Ascending aorta (tissue), 2 donors: ENCODE measurements at places on chromosomes 7 and 10.

DNA sequence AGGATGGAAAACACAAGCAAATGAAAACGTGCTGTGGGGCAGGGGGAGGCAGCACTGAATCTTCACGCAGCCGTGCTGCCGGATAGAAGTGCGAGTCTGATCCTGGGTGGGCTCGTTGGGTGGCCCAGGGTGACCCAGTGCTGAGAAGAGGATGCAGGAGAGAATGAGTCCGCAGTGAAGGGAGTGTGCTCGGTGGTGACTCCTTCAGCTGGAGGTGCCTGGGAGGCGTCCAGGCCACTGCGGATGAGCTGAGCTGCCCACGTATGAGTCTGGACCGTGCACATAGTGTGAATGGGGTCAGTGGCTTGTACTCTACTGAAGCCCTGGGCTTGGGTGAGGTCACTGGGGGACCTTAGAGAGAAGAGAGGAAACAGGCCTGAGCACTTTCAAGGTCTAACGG is 190.0 kb upstream of the MGMT start:
- no peak for DNase-seq

DNA sequence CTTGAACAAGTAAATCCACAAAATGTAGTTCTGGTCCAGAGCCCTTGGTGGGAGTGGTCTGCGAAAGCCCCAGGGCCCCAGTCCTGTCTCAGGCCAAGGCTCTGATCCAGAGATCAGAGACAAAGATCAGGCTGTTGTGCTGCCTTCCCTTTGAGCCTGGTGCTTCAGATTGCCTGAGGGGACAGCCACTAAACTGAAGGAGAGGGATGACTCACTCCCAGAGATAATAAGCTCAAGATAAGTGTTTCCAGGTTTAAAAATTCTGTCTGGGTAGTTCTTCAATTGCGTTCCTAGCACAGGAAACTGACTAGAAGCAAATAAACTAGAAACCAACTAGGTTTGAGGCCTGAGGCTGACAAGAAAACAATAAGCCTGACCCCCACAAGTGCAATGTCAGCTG is 190.2 kb downstream of the RAMP3 start:
- no peak for DNase-seq

DNA sequence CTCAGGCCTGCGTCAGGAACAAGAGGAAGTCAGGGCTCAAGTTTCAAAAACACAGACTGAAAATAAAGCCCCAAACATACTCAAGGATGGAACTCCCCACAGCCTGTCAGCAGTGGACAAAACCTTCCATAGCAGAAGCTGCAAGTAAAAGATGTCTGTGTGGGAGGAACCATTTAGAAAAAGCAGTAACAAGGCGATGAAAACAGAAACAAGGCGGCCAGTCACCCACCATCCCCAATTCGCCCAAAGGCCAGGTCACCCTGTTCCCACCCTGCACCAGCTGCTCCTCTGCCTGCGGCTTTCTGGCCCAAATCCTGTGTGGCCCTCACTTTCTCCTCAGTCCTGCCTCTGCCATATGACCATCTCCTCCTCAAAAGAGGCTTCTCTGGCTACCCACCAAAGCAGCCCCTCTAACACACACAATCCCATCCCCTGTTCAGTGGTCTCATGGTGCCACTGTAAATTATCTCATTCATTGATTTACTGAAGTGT is 27.8 kb downstream of the KCNMA1 start:
- no peak for DNase-seq

GRCh38 chr7:2508327-2509215 is 11.0 kb upstream of the LFNG start:
- no peak for DNase-seq

DNA sequence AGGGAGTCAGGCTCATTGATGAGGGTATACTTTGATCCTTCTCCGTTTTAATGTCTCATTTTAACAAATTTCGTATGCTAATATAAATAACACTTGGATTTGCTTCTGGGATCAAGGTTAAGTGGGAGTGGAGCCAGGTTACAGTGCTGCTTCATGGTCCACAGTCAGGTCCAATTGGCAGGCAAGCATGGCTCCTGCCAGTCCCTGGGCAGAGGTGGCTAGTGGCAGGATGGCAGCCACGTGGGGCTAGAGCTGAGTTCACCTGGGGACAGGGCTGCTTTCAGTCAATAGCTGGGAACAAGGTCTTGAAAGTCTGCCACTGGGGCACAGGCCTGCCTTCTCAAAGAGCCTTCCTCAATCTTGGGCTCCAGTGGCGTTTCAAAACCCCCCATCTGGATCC is 16.0 kb upstream of the VWA2 start:
- DNase-seq, result no peak

- DNase-seq, result no peak
These were observed 80.8 kb downstream of the ALOX5 start for GRCh38 chr10:45454859-45455258.

- no peak for DNase-seq
These were observed 116.0 kb downstream of the GRK5 start for GRCh38 chr10:119323085-119324016.

DNA sequence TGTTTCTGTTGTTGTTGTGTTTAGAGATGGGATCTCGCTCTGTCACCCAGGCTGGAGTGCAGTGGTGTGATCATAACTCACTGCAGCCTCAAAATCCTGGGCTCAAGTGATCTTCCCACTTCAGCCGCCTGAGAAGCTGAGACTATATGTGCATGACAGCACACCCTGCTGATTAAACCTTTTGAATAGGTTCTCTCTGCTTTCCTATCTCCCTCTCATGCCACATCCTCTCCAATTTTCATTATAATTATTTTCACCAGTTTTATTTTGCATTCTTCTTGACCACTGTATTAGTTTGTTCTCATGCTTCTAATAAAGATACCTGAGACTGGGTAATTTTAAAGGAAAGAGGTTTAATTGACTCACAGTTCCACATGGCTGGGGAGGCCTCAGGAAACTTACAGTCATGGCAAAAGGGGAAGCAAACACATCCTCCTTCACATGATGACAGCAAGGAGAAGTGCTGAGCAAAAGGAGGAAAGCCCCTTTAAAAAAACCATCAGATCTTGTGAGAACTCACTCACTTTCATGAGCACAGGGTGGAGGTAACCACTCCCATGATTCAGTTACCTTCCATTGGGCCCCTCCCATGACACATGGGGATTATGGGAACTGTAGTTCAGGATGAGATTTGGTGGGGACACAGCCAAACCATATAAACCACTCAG is 12.9 kb downstream of the AGK start:
- DNase-seq, result no peak

DNA sequence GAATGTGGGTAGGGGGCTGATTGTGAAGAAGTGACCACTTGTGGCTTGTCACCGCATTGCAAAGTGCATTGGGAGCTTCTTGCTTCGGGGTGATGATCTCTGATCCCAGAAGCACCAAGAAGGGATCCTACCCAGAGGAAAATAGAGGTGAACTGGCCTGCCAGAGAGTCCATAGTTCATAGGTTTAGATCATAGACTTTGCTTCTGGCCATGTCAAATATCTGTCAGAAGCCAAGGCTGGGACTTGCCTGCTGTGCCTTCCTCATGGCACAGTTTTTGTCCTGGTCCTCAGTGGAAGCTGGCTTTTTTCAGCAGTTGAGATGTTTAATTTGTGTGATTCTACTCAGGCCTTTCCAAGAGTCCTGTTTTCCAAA is 1.1 kb downstream of the ZSWIM8 start:
- DNase-seq, result no peak

DNA sequence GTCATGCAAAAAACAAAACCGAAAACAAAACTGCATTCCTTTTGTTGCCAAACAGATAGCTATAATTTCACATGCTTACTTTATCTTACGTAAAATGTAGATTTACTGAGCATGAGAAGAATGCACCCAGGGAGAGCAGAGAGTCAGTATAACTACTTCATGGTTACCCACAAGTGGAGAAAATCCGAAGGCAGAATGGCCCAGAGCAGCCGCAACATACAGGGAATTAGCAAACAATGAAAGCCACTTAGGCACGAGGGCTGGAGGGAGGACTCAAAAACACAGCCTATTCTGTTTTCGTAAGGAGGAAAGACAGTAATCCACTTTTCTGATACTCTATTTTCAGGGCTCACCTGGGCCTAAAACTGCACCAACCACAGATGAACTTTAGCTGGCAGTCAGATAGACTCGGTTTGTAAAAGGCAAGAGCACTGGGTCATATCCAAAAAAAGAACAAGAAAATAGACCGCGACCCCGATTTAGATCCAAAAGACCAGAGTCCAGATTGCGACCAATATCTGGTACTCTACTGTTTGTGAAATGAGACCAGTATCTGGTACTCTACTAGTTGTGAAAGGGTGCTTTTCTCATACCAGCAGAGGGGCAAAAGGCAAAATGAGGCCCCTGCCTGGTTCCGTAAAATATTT is 1.3 kb downstream of the ITPRIP start:
- DNase-seq, result no peak

- DNase-seq, result no peak
These were observed 28.8 kb downstream of the CACUL1 start for GRCh38 chr10:118725886-118726500.

GRCh38 chr7:143435266-143435665 is 8.0 kb upstream of the TAS2R60 start:
- DNase-seq, result no peak

DNA sequence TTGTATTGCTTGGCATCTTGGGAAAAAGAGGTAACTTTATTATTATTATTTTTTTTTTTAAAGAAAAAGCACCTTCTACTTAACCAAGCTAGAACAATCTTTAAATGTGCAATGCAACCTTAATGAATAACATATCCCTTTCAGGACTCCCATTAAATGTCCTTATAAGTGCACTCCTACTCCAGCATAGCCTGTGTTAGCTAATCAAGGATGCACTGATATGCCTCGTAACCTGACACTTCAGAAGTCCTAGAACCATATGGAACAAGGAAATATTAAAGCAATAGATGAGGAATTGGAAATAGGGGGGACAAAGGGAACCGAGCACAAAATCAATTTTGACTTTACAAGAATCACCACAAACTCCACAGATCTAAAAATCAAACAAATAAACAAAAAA is 522.4 kb downstream of the PARD3 start:
- no peak for DNase-seq

GRCh38 chr7:107622429-107622828 is 38.2 kb upstream of the SLC26A4 start:
- DNase-seq, result no peak

DNA sequence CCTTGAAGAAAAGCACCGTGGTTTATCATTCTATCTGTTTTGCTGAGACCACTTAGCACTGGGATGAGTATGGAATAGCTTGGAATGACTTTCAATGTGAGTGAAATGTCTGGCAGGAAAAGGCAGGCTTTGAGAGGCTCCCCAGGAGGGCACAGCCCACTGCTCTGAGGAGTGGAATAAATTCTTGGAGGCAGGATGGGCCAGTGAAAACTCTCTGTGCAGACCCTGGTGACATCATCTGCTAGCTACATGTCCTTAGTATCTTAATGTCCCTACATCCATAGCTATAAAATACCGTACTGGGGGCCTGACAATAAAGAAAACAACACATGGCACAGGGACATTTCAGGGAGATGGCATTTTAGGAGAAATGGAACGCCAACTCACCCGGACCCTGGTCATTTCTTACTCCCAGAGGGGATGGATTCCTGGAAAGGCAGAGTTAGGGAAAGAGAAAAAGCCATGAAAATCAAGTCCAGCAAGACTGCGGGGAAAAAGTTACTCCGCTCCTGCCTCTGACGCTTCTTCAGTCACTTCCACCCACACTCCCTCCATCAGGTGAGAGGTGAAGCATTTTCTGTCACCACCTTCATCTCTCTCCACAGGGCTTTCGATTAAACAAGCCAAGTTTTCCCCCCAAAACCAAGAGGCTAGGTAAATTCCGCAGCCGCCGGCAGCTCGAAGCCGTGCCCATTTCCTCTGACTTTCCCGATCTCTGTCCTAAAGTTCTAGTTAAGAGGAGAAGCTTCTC is 991 bp downstream of the ZNF239 start:
- DNase-seq, result no peak

- no peak for DNase-seq
These were observed 93.5 kb downstream of the ZNF783 start for GRCh38 chr7:149355390-149356048.

GRCh38 chr7:94351703-94352102 is 43.0 kb upstream of the COL1A2 start:
- no peak for DNase-seq

- no peak for DNase-seq
These were observed 175.3 kb upstream of the KMT2E start for GRCh38 chr7:104838537-104839299.

- DNase-seq, result no peak
These were observed 252.6 kb upstream of the MTPN start for GRCh38 chr7:136229790-136230189.

DNA sequence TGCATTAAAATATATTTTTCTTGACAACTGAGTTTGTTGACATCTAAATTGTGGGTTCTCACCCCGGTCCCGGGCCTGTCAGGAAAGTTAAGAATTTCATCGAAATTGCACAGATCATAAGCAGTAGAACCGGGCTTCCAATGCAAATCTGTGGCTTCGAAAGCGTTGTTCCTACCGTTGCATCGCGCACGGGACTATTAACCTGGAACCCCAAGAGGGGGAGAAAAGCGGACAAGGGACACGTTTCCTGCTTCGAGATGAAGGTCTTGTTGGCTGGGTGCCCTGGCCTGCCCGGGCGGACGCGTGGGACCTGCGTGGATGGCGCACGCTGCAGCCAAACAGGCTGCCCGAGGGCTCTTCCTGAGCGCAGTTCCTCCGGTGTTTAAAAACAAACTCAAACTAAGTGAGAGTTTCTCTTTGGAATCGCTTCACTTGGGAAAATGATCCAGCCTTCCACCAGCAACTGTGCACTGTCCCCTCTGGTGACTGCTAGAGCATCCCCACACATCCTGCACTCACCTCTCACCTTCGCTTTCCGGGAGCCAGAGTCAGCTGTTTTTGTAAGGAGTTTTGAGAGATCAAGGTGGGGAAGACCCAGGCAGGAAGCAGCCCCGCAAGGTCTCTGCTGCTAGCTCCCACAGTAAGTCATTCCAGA is 5.1 kb upstream of the TBX20 start:
- DNase-seq, result no peak

DNA sequence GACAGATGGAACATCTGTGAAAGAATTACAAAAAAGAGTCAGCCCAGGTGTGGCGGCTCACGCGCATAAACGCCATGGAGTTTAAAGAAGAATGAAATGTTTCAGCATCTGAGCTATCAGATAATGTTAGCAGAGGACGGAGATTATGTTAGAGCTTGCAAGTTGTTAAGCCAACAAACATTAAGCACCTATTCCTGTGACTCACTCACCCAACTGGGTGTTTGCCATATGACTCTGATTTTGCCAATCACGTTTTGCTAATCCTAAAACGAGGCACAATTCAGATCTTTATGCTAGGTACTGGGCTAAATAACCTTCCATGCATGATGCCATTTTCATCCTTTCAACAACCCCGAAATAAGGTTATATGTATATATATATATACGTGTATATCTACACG is 29.0 kb upstream of the CCNY start:
- no peak for DNase-seq

DNA sequence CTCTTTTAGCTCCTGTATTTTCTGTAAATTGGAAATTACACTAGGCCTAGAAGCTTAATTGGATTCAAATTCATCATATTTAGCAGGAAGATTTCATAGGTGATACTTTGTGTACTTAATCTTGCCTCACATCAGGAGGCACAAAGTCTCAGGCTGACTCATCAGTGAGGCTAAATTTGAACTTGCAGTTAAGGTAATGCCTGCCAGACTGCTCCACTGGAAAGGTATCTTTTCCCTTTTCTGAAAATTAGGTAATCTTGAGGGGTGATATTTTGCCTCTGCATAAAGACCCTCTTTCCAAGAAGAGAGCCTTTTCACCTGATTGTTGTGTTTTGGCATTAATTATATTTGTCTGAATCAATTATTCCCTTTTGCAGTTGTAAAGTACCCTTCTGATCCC is 14.6 kb downstream of the PPIA start:
- DNase-seq, result no peak
